Cardiac septum (tissue), 1 donor: ENCODE measurements at places on chromosomes 6 and 20. TPM values are rescaled to one million over a fixed set of nuclear protein-coding genes. Genes with fewer than 3 reads are reported as not detected.

DNA sequence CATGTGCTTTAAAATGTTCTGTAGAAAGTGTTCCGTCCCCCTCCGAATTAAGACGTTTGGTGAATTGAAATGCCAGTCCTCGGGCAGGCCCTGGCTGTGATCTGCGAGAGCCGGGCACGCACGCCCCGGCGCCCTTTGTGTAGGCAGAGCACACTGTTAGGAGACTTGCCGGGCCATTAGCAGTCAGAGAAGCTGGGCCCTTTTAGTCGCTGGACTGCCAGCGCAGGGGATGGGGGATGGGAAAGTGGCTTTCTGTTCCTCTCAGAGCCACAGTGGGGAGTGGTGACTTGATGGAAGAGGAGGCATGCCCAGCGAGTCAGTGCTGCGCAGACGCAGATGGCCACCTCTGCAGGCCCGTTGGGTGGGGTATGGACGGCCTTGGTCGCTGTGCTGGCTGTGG is 2.2 kb downstream of the PPP1R3G start:
- DNase-seq, result no peak

HLA-DRA gene
- total RNA-seq, result 94.0 TPM

DNA sequence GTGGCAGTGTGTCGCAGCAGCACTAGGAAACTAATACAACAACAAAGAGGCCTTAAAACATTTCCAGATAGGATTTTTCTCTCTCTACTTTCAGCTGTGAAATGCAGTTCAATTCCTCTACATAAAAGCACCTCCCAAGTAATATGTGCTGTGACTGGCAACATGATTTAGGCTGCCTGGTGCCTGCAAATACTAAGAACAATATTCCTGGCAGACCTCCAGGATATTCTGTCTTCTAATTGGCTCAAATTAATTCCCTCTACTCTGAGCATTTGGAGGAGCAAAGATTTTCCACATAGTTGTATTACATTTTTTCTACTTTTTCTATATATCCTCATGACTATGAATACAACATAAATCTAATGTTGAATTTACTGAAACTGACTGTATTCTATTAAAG is 33.2 kb downstream of the SCGN start:
- DNase-seq, result no peak

- no peak for DNase-seq
Measured at GRCh38 chr20:43721097-43721428, 5.7 kb downstream of the GTSF1L start.
